ENCODE measurements at places on chromosomes 3 and 15.

DNA sequence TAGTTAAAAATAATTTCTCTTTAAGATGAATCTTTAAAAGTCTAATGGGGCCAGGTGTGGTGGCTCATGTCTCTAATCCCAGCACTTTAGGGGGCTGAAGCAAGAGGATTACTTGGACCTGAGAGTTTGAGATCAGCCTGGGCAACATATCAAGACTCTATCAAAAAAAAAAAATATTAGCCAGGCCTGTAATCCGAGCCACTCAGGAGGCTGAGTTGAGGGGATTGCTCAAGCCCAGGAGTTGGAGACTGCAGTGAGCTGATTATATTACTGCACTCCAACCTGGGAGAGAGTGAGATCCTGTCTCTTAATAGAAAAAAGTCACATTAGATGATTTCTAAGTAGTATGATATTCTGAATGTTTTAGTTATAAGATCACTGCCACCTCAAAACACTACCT lies 322.0 kb upstream of the MANF start:
- DNase-seq: no peak

DNA sequence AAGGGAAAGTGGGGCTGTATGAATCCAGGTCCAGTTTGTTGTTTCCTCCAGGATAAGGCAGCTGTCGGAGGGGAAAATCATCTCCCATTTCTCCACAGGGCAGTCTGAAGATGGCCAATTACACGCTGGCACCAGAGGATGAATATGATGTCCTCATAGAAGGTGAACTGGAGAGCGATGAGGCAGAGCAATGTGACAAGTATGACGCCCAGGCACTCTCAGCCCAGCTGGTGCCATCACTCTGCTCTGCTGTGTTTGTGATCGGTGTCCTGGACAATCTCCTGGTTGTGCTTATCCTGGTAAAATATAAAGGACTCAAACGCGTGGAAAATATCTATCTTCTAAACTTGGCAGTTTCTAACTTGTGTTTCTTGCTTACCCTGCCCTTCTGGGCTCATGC lies 911 bp downstream of the CCRL2 start:
- no peak for DNase-seq

GRCh38 chr3:33908250-33908851 lies 109.9 kb downstream of the PDCD6IP start:
- no peak for DNase-seq

GRCh38 chr15:77516076-77516475 lies 95.4 kb downstream of the HMG20A start:
- DNase-seq: no peak

DNA sequence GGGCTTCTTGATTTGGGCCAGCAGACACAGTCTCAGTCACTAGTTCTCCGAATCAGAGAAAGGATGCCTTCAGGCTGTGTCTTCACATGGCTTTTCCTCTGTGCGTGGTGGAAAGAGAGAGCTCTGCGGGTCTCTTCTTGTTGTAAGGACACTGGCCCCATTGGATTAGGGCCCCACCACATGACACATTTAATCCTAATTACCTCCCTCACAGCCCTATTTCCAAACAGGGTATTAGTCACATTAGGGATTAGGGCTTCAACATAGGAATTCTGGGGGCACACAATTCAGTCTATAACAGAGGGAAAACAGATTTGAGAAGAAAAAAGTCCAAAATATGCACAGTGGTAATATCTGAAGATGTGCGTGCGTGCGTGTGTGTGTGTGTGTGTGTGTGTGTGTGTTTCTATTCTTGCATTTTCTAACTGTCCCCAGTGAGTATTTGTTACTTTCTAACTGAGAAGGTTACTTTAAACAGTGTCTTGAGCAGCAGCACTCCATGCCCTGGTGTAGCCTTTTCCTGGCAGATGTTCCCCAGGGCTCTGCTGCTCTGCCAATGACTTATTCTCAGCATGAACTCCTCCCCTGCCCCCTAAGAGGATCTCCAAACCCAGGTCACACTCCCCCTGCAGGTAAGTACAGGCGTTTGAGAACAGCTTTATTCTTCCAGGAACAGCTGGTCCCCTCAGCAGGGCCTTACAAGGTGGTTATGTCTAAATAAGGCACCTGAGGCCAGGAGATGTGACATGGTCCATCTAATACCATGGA lies 72.9 kb downstream of the RPL39L start:
- peak; percentile 66 for DNase-seq

DNA sequence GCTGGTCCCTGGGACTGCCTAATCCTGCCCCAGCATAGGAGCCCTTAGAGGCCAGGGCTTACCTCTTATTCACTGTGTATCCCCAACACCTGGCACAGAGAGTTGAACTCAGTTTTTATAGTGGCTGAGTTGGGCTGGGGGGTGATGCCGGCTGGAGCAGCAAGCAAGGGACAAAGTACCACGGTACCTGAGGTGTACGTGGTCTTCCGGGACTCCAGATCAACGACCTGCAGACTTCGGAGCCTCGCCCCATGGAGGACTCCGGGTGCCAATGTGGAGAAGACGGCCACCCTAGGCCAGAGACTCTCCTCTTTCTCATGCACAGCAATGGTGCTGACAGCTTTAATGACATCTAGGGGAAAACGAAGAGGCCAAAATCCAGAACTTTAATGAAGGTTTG lies 8.1 kb downstream of the WDR73 start:
- DNase-seq: no peak

DNA sequence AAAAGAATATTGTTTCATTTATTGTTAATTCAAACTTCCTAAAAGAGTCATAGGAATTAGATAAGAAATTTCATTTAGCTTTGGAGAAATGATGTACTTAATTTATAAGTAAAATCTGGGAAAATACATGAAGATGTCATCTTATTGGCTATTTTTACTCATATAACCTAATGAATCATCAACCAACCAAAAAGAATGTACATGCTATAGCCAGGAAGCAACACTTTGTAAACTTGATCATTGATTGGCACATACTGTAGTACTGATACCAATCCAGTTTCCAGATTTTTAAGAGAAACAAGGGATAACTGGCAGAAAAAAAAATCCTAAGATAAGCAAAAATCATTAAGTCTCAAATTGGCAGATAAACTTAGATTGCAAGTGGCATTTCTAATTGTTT lies 207.9 kb upstream of the CDIN1 start:
- DNase-seq: no peak

DNA sequence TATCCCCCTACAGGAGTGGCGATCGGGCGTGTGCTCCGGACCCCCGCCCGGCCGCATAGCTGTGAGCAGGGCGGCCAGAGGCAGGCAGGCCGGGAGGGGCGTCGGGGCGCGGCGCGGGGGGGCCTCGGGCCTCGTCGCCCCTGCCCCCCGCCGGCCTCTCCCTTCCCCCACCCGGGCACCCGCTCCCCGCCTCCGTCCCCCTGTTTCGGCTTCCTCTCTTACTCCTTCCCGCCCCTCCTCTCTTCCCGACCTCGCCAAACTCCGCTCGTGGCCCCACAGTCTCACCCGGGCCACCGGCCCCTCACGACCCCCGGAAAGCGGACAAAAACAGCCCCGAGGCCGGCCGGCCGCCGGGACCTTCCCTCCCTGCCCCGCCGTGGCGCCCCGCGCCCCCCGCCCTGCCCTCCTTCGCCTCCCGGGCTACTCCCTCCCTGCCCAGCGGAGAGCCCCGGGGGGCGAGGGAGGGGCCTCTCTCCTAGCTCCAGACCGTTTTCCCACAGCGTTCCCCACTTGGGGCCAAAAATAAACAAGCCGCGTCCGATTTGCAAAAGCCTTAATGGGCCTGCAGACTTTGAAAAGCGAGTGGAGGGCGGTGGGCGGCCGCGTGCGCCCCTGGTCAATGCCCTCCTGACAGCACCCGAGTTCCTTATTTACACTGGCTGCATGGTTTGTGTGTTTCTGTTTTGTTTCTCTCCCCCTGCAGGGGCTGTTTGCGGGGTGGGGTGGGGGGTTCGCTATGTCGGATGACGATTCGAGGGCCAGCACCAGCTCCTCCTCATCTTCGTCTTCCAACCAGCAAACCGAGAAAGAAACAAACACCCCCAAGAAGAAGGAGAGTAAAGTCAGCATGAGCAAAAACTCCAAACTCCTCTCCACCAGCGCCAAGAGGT lies 1.0 kb downstream of the UBE2E1 start:
- DNase-seq: peak; percentile 18

- DNase-seq: no peak
Observed at GRCh38 chr3:125186800-125187598, 25.5 kb downstream of the SLC12A8 start.

GRCh38 chr15:66672867-66673266 lies 29.2 kb upstream of the SMAD6 start:
- no peak for DNase-seq

DNA sequence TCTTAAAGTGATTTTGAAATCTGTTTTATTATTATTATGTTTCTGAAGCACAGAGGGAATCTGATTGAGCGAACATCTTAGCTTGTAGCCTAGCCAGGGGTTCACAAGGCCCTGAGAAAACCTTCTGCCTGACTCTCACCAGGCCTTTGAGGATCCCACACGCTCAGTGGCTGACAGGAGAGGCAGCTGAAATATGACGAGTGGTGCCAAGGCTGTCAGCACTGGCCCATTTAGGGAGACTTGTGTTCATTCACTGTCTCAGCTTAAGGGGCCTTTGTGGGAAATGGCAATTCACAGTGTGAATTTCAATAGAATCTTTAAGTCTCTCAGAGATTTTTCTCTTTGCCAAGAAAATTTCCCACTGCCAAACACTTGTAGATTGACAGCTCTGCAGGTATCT lies 770.9 kb downstream of the TUSC7 start:
- no peak for DNase-seq

DNA sequence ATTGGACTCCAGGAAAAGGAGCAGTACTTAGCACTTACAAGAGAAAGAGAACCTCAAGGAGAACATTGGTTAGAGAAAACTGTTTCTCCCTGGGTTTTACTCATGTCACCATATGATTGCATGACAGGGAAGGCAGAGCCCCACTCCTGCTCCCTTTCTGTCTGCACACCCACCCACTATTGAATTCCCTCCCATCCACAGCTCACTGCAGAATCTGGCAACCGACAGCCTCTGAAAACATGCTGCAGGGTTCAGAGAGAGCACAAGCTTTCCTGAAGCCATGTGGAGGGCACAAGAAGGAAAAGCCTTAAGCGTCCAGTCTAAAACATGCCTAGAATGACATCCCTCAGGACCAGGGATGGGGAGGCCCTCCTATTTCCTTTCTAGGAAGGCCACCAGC lies 3.0 kb upstream of the IL17RD start:
- DNase-seq: no peak
